ENCODE measurements at places on chromosomes 7 and 10.

DNA sequence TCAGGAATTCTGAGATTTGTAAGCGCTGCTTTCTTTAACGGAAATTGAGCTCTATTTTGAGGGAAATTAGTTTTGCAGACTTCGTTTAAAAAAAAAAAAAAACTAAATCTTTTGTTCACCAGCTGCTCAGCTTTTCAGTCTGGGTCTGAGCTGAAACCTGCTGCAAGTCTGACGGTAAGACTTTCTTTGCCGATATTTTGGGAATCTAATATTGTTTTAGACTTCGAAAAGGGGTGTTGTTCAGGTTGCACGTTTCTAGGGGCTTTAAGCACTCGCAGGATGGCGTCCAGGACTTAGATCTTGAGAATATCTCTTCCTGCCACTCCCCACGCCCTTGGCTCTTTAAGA, 1.8 kb upstream of the MEOX2 start:
- DNase-seq: no peak

DNA sequence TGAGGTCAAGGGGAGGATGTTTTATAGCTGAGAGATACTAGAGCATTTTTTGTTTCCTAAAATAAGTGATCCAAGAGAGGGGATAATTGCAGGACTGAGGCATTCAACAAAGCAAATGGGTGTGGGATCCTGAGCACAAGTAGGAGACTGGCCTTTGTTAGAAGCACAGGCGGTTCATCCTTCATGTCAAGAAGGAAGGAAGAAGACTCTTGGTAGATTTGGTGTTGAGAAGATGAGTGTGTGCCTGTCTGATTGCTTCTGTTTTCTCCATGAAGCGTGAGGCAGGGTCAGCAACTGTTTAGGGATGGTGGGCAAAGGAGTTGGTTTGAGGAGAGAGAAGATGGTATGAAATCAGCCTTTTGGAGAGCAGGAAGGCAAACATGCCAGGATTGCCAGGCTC, 27.6 kb downstream of the STRIP2 start:
- DNase-seq: no peak

- DNase-seq: peak; percentile 80
Observed at GRCh38 chr10:25815999-25816768, 117.8 kb upstream of the MYO3A start.

- DNase-seq: no peak
Observed at GRCh38 chr10:11443468-11444154, 167.8 kb downstream of the USP6NL start.

DNA sequence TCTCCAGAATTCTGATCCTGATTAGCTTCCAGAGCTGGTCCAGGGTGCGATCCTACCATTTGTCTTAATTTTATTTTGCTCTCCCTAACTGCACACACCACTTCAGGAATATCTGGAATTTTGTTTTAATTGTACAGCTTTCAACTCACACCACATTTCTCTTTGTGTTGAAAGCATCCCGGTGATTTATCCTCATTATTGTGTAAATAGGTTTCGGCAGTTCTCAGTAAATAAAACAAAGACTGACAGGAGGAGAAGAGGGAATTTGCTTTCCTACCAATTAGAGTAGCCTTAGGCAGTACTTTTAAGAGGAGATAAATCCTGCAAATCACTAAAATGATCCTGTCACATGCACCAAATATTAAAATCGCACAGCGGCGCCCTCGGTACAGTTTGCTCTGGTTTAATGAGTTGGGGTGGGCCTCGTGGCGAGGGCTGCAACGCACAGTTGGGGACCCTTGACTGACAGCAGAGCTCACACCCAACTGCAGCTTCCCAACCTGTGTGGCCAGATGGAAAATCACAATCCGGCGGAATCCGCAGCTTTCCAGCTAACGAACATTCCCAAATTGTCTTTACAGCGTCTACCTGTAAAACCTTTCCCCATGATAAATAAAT, 62.6 kb downstream of the EBF3 start:
- DNase-seq: no peak

- no peak for DNase-seq
Observed at GRCh38 chr7:40996233-40996677, 706.6 kb downstream of the INHBA start.

GRCh38 chr7:93955304-93955703, 33.8 kb downstream of the GNG11 start:
- DNase-seq: no peak

DNA sequence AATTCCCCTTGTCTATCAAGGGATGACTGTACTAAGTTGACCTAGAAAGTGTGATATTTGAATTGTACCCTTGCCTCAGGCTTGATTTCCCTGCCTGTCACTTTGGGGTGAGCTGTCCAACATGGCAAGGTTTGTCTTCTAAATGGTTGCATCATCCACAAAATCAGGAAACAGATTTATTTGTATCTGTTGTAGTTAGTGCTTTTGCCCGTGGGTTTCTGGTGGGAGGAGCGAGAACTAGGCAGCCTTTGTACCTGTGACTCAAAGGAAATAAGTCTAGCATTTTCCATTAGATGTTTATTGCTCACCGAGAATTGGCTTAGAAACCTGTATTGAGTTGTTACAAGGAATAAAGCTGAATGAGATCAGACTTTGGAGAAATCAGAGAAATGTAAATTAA, 650.8 kb downstream of the LRMDA start:
- DNase-seq: no peak

GRCh38 chr7:51789489-51789888, 472.9 kb upstream of the COBL start:
- DNase-seq: peak; percentile 31

GRCh38 chr7:142956951-142957623, 5.1 kb downstream of the KEL start:
- no peak for DNase-seq

DNA sequence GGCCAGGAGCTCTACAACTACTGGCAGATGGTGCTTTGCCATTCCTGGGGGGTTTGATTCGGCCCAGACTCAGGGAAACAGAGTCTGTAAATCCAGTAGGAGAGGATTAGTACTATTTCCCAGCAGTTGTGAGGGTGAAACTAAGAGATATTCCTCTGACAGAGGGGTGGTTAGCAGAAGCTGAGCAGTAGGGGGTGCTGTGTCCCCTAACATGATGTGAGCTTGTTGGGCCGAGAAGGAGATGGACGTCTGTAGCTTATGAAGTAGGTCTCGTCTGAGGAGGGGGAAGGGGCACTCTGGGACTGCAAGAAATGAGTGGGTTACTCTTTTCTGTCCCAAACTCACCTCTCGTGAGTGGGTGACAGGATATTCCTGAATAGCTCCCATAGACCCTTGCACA, 179.2 kb upstream of the MBL2 start:
- DNase-seq: peak; percentile 41

DNA sequence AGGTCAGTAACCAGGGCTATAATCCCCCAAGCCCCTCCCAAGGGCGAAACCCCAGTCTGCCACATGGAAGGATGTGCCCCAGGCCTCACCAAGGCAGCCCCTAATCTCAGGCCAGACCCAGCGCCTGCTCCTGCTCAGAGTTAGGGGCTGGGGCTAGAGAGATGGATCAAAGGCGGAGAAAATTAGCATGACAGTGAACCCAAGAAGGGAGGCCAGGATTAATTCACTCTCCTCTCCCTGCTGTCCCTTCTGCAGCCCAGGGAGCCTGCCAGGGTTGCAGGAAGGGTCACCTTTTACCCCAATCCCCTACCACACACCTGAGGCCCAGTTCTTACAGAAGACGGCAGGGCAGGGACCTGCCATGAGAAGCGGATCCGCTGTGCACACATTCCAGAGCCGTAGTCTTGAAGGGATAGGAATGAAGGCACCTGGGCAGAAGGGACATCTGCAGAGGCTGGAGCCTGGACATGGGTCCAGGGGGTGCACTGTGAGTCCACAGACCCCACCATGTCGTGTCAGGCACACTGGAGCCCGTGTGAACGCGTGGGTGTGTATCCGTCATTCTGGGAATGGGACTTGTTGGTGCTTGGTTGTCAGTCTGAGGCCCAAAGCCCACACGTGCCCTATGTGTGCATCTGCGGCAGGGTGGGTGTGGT, 11.9 kb upstream of the ZMIZ1 start:
- no peak for DNase-seq

DNA sequence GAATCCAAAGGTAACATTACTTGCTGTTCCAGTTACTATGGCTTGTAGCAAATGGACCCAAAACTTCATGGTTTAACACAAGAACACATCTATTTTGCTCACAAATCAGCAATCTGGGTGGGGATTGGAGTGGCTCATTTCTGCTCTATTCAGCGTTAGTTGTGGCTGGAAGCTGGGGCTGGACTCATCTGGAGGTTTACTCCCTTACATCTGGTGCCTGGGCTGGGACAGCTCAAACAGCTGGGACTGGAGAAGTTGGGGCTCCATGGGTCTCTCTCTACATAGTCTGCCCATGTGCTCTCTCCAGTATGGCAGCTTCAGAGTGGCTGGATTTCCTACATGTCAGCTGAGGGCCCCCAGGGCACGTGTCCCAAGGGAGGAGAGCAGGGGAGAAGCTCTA, 33.7 kb upstream of the NAMPT start:
- no peak for DNase-seq

DNA sequence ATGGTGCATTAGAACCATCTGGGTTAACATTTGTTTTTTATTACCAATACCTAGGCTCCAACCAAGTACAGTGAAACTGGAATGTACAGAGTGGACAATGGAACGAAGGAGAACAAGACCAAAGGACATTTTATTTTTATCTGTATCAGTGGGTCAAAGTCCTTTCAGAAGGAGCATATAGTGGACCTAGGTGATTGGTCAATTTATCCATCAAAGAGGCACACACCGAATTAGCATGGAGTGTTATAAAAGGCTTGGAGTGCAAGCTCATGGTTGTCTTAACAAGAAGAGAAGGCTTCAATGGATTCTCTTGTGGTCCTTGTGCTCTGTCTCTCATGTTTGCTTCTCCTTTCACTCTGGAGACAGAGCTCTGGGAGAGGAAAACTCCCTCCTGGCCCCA, at the start of gene CYP2C9:
CYP2C9 (plus strand) TSS at position 276 of the 400 bp plus-strand sequence; CDS start at position 301, 25 bp downstream.
- DNase-seq: no peak

DNA sequence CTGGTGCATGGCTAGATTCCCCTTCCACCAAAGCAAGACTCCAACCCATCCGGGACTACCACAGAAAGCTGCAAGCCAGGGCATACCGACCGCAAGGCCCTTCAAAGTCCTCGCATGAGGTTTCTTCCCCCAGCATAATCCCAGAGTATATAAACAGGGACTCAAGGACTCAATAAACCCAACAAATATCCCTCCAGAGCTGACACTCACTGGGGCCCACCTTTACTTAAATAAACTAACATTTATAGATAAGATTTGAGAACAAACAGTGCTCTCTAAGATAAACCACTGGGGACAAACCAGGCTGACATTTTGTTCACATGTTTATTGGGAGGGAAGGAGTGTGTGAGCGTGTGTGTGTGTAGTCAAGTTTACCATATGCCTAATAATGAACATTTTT, 138.2 kb downstream of the ADAM12 start:
- DNase-seq: no peak

- no peak for DNase-seq
Observed at GRCh38 chr7:24922099-24922773, 57.7 kb downstream of the OSBPL3 start.

DNA sequence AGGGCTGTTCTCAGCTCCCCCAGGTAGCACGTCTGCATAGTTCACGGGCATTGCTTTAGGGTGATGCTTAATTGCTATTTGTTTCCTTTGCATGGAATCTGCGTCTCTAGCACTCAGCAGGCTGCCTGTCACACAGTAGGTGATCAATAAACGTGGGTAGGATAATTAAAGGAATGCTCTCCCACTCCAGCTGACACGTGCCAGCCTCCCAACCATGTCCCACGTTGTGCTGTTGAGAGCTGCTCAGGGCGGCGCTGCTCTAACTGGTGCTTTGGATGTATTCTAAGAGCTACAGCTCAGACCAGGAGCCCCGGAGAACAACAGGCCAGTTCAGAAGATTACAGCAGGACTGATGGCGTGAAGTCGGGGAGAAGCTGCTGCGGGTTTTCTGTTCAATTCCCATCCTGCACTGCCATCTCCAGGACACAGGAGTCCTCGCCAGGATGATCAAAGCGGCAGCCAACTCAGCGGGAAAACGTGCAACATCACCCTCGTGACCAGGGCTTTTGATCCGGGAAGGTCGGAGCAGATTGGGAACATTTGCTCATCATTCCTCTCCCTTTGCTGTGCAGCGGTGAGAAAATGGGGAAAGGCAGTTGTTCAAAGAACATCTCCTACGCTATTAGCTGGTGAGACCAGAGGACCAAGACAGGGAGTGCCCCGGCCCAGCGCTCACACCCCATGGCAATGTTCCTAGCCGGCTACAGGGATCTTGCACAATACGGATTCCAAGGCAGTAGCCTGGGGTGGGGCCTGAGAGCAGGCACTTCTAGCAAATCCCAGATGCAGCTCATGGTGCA, 50.5 kb upstream of the FOXK1 start:
- DNase-seq: no peak

- DNase-seq: no peak
Observed at GRCh38 chr7:136179851-136180721, 202.9 kb upstream of the MTPN start.

DNA sequence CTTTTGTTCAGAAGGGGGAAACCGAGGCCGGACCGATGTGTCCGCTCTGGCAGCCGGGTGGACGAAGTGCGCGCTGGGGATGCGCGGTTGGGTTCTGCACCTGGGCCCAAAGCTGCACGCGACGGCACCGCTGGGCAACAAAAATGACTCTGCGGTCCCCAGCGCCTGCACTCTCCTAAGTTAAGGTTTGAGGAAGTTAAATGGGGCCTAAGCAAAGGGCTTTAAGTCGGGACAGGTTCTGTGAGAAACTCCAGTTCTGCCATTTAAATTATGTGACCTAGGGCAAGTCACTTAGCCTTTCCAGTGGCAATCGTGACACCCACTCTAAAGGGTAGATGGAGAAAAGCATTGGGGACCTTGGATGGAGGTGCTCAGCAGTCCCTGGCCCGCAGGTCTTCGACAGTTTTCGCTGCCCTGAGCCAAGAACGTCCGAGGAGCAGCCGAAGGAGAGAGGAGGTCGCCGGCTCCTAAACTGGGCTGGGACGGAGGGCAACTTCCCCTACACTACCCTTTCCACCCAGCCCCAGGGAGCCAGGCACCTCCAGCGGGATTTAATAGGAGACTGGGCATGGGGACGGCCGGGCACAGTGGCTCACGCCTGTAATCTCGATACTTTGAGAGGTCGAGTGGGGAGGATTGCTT, 534 bp upstream of the ACBD5 start:
- peak; percentile 37 for DNase-seq

DNA sequence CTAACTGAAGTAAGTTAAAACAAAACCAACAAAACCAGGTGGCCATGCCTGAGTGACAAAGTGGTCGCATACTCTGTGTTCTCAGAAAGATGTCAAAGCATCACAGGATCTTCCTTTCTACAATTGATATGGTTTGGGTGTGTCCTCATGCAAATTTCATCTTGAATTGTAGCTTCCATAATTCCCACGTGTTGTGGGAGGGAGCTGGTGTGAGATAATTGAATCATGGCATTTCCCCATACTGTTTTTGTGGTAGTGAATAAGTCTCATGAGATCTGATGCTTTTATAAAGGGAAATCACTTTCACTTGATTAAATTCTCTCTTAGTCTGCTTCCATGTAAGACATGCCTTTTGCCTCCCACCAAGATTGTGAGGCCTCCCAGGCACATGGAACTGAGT, 465.7 kb downstream of the PCDH15 start:
- DNase-seq: no peak

Data from MM.1S (cell line).